ENCODE measurements at places on chromosomes 5 and 9.

- DNase-seq, result no peak
These were observed 830.4 kb downstream of the MAT2B start for GRCh38 chr5:164335837-164336236.

DNA sequence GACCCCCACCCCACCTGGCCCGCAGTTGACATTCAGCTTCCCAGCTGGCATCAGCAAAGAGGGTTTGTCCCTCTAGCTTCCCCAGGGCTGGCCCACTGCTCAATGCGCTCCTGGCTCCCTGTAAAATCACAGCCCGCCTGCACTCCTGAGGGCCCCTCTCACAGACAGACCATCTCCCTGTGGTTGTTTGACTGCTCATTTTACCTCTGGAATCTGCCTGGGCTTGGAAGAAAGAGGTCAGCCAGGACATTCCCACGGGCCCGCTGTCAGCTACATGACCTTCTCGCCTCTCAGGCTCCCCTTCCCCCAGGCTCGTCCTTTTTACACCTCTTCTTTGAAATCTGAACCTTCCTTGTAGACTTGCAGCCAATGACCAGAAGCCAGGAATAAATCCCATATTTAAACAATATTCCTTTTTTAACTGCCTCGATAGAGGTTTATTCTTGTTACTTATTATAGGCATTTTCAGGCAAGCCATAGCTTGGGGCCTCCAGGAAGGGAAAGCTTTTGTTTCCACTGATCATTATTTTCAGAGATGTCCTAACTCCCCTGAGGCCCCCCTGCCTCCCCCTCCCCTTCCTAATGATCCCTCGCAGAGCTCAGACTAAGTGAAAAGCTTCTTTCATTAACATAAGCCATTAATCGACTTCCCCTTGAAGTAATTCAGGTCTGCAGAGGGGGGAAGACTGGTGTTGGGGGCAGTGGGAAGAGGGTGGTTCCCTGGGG, 76.3 kb upstream of the IQGAP2 start:
- DNase-seq, result no peak

DNA sequence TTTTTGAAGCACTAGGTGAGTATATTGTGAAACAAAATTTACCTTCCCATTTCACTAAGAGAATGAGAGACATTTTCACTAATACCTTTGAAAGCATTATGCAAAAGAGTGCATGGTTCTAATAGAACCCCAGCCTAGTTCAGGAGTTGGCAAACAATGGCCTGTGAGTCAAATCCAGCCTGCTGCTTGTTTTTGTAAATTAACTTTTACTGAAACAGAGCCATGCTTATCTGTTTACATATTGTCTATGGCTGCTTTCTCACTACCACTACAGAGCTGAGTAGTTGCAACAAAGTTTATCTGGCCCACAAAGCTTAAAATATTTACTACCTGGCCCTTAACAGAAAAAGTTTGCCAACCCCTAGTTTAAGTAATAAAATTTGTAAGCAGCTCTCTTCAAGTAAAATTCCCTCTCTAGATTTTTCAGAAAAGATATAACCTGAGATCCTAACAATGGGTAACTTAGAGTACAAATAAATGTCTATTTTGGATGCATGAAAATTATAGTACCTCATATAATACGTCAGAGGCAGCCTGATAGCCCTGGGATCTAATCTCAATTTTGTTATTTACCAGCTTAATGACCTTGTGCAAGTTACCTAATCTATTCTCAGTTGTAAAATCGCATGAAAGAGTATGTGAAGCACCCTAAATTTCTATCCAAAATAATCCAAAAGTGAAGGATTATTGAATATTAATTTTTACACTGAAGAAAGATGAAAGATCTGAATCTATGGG, 50.7 kb upstream of the ARL15 start:
- DNase-seq, result no peak

GRCh38 chr9:13447843-13448422, 168.4 kb upstream of the MPDZ start:
- DNase-seq, result no peak

DNA sequence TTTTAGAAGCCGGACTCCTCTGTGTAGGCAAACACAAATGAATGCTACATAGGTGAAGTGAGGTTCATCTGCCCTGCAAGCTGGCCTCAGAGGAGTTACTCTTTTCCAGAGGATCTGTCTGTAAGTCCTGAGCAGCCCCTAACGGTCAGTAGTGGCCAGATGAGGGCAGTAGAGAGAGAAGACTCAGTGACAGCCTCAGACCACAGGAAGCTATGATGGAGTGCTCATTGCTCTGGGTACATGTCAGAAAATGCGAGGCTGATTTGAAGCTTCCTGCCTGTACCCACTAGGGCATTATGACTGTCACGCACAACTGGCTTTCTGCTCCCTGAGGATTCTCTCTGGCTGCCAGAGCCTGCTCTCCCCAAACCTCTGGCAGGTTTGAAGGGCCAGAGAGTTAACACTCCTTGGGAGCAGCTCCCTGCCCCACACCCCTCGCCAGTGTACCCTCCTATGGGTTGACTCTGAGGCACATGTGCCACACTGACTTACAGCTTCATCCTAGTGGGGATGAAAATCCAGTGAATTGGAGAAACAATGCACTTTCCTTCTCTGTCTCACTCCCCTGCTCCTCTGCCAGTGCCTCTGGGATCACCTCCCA, 141.5 kb downstream of the GABRG2 start:
- DNase-seq, result no peak

DNA sequence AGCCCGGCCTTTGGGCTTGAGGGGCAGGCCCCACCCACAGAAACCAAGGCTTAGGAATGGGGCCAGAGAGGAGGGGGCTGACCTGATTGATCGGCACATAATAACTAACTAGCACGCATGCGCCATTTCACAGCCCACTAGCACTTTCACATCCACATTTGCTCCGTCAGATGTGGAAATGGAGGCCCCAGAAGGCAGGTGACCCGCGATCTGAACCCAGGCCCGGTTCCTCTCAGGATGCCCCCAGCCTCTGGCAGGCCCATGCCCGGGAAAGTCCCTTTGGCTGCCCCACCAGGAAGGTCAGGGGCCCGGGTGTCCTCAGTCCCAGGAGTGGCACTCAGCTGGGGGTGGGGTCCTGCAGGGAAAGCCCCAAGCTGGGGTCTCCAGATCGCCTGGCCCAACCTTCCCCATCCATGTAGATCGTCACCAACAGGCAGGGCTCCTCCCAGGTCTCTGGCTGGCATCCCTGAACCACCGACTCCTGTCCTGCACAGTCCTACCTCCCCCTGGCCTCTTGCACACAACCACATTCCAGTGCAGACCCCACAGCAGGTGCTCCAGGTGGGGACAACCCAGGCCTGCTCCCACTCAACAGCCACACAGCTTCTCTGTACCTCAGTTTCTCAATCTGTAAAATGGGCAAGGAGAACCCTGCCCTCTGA, 46.7 kb downstream of the VAV2 start:
- no peak for DNase-seq

DNA sequence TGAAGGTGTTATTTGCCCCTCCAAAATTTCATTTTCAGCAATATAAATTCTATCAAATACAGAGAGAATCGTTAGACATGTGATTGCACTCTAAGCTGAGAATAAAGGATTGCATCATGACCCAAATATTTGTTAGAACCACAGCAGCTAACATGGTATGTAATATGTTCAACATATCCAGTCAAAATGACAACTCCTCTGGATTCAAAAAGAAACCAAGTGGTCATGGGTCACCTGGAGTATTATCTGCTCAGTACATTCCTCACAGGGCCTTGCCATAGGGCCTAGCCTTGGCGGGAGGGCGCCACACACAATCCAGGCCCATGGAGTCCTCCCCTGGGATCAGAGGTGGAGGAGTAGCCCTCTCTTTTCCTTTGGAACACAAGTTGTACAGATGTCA, 179.2 kb downstream of the HSD17B3 start:
- DNase-seq, result no peak

DNA sequence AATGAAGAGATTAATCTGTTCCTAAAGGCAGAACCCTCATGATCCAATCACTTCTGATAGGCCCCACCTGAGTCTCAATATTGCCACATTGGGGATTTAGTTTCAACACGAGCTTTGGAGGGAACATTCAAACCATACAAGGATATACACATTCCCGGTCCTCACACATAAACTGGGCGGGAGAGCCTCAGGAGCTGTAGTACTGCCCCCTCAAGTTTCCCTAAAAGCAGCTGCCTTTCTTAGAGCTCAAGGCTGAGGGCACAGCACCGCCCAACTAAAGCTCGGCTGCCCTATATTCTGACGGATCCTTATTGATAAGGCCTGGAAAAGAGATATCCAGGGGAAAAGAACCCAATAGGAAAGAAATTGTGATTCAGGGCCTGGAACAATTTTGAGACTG, 83.0 kb downstream of the GADD45G start:
- DNase-seq, result no peak

- DNase-seq, result no peak
These were observed 32.1 kb downstream of the SNX24 start for GRCh38 chr5:122877518-122877917.

Measured in activated naive CD4-positive, alpha-beta T cell treated with anti-CD3 and anti-CD28 coated beads, Interleukin-2, amount 50 U/mL, for 16 hours (primary cell).